ENCODE measurements at places on chromosomes 16 and 17.

DNA sequence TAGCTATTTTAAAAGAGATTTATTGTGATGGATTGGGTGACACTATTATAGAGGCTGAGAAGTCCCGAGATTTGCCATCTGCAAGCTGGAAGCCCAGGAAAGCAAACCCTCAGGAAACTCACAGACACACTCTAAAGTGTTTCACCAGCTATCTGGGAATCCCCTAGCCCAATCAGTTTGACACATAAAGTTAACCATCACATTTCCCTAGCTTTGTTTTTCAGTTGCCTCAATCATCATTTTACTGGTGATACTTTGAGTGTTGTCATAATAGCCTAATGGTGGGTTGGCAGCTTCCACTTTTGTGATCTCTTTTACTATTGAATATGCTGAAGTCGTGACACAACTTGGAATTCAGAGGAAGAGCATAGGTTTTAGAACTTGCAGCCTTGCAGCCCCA is 1.8 kb downstream of the SGF29 start:
- DNase-seq: no peak

DNA sequence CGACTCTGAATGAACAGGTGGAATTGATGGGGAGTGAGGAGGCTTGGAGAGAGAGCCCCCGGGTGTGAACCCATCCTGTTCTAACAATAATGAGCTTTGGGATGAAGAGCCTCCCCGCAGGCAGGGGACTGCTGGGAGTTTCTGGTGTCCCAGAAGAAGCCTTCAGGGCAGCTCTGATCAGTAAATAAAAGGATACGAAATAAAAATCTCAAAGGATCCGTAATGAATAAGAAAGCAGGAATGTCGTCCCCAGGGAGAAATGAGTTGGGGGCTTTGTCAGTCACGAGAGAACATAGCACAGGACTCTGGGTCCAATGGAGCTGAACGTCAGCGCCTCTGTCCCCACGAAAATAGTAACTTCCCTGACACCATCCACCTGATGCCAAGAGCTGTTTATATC is 113.4 kb downstream of the PITPNC1 start:
- DNase-seq: no peak

DNA sequence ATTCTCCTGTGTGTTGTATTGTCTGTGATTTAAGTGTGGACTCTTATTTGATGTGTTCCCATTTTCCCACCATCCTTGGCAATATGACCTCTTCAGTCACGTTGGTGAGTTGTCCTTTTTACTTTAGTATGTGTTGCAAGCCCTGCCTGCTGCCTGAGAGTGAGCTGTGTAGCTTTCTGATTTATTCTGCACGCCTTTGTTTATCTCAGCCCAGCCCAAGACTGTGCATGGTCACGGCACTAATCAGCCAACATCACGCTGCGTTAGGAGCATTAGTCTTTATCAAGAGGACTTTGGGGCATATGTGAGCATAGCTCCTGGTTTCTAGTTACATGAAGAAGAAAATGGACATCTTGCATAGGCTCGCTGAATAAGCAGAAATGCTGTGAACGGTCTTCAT is 6.0 kb downstream of the TOM1L1 start:
- no peak for DNase-seq

DNA sequence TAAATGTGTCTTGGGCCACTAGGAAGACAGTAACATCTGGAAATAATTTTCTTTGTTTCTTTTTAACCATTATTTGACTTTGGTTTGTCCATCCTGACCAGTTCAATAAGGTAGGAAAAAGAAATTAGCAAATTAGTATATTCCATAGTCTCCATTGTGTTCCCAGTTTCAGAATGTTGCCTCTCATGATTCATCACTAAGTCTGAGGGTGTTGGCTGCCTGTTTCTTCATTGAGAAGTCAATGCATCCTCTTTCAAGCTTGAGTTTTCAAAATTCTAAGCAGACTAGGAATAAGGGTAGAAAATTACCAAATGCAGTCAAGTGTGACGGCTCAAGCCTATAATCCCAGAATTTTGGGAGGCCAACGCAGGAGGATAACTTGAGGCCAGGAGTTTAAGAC is 41.9 kb downstream of the ZFHX3 start:
- no peak for DNase-seq

GRCh38 chr16:21083729-21084268 is 66.8 kb downstream of the DNAH3 start:
- no peak for DNase-seq
